Renal pelvis (tissue), 12 donors: ENCODE measurements at places on chromosomes 1 and 21.

GRCh38 chr1:67894981-67895735 lies 61.9 kb upstream of the GNG12 start:
- DNase-seq = no peak

- DNase-seq = no peak
Observed at GRCh38 chr1:20663365-20663764, 2.2 kb upstream of the DDOST start.

DNA sequence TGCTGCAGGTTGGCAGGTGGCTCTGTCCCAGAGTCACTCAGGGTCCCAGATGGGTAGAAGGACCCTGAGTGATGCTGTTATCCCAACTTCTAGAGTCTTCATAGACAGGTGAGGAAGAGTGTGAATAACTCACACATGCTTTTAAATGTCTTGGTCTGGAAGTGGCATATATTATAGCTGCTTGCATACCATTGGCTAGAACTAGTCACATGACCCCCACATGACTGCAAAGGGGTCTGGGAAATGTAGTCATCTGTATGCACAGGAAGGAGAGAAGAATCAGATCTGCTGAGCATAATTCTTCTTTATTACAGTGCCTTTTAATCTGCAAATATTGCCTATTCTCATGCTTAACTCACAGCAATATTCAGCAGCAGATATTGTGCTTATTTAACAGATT lies 28.2 kb upstream of the KLHDC7A start:
- DNase-seq = peak; percentile 5

DNA sequence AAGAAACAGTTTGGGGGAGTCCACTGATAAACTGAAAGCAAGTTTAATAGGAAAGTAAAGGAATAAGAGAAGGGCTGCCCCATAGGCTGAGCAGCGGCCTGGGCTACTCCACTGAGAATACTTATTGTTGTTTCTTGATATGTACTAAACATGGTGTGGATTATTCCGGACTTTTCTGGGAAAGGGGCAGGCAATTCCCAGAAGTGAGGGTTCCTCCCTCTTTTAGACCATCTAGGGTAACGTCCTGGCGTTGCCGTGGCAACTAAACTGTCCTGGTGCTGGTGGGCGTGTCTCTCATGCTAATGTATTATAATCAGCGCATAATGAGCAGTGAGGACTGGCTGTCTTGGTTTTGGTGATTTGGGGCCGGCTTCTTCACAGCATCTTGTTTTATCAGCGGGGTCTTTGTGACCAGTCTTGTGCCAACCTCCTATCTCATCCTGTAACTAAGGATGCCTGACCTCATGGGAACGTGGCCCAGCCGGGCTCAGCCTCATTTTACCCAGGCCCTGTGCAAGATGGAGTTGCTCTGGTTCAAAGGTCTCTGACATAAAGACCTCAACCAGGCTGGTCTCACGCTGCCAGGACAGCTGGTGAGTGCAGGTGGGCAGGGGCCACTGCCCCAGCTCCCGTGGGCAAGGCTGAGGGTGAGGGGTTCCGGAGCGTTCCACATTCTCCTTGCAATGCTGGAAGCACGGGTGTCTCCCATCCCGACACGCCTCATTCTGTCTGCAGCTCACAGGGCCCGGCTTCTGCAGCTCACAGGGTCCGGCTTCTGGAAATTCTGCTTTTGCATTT lies 19.6 kb upstream of the C1orf159 start:
- no peak for DNase-seq

- DNase-seq = no peak
Observed at GRCh38 chr21:39093526-39093925, 89.7 kb downstream of the PSMG1 start.
